ENCODE measurements at places on chromosomes 1 and 21.

- no peak for DNase-seq
Measured at GRCh38 chr1:232987046-232987773, 36.8 kb downstream of the NTPCR start.

- no peak for DNase-seq
Measured at GRCh38 chr1:19361611-19362147, 49.6 kb downstream of the SLC66A1 start.

DNA sequence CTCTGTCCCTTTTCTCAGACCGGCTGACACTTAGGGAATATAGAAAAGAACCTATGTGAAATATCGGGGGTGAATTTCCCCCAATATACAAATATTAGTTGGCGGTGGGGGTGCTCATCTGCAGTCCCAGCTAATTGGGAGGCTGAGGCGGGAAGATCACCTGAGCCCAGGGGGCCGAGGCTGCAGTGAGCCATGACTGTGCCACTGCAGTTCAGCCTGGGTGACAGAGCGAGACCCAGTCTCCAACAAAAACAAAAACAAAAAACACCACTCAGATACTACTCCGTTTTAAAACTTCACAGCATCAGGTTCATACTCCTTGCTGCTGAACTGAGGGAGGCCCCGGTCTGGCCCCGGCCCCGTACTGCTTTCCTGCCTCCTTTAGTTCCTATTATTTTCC, 5.9 kb upstream of the EXOSC10 start:
- DNase-seq, result no peak

- DNase-seq, result no peak
Measured at GRCh38 chr1:167488786-167489185, 29.5 kb downstream of the CD247 start.

DNA sequence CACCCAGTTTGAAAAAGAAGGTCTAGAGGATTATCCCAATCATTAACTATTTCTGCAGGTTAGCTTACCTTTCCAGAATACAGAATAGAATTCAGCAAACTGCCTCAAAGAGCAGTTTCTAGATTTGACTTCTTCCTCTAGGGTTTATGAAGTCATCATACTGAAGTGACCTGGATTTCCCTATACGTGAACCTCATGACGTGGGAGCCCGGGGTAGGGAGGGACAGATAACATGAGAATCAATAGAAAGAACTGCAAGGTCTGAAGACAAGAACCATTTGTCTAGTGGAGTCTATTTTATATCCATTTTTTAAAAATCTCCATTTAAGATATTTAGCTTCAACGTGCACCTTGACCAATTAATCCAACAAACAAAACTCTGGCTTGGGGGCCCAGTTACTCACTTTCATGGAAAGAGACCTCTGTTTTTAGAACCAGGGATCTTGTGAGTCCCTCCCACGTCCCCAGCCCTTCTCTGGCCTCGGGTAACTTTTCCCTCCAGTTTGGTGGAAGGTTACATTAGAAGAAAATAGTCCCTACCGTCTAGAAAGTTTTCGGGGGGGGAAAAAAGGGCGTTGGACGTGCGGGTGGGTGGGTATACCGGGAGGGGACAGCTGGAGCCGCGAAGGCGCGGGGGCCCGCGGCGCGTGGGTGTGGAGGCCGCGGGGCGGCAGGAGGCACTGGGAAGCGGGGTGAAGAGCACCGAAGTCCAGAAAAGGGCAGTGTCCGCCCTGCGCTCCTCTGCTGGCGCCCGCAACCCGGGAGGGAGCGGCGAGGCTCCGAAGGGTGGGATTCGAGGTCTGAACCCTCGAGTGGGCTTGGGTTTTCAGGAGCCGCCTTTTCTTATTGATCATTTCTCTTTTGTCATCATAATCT, 13.8 kb upstream of the POGZ start:
- DNase-seq, result peak; percentile 67

DNA sequence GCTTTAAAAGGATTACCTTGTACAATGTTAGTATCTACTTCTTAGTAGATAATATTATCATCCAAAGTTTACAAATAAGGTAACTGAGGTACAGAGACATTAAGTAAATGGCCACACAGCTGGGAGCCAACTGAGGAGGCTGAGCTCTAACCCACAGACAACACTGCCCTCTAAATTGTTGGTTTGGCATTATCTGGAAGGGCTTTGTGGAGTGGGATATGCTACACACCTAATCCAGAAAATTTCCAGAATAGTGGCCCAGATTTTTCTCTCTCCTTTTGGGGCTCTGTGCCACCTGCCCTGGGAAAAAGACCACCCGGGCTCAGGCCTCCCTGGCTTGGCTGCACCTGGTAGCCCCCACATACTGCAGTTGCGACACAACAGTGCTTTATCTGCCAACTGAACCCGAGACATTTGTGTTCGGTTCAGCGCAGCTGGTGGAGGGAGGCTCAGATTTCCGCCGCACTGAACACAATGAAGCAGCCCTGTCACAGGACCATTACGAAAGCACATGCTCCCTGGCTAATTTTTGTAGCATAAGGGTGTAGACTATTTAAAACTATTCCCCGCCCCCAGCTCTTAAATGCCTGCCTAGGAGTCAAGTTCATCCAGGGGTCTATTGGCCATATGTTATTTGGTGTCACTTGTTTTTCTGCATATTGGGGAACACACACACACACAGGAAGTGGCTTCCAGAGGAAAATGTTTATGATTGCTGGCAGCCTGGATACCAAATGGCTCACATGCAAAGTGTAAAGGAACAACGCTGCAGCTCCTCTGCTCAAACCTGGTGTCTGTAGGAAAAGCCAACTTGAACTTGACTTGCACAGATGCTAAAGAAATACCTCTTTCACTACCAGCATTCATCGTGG, 92.3 kb upstream of the ESRRG start:
- peak; percentile 98 for DNase-seq

DNA sequence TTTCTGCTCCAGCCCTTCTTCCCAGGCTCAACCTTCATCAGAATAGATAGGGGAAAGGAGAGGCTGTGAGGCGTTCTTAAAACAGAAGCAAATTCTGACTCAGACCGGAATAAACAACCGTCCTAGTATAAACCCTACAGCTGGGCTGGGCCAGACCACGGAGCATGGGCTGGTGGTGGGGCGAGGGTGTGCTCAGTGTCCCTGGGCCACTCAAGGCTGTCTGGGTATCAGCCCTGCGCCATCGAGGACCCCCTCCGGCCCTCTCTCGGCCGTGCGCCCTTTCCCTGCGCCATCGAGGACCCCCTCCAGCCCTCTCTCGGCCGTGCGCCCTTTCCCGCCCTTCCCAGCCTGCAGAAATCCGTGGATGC, 36.0 kb downstream of the CAPN2 start:
- no peak for DNase-seq

GRCh38 chr1:200409203-200409760, 554 bp downstream of the ZNF281 start:
- DNase-seq, result peak; percentile 56

GRCh38 chr1:202807926-202808757, at the start of gene KDM5B:
TSS of gene KDM5B (minus strand) at chr1:202808421. CDS start at chr1:202808305, 116 bp downstream.
- peak; percentile 84 for DNase-seq

DNA sequence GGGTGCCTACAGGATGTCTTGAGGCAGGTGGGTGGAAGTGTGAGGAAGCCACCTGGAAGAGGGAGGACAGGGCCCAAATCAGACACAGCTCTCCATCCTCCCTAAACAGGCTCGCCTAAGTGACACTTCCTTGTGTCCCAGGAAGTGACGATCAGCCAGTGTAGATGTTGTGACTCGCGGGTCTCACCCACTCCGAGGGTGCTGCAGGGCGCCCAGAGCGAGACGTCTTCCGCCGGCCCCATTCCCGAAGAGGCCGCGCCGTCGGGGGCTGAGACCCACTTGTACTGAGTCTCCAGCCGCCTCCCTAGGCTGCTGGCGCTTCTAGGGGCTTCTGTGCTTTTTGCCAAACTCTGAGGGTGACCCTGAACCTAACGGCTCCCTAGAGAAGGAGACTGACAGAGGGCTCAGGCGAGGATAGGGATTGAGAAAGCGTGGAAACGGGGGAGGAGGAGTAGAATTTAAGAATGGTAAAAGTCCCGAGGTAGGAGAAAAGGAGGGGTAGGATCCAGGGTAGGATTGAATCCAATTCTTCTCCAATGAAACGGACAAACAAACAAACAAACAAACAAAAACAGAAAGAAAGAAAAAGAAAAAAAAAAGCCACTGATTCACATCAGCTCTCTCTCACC, 543 bp upstream of the MARK1 start:
- DNase-seq, result peak; percentile 65

All from NCI-H69 (cell line).